ENCODE measurements at places on chromosomes 7 and 10.

DNA sequence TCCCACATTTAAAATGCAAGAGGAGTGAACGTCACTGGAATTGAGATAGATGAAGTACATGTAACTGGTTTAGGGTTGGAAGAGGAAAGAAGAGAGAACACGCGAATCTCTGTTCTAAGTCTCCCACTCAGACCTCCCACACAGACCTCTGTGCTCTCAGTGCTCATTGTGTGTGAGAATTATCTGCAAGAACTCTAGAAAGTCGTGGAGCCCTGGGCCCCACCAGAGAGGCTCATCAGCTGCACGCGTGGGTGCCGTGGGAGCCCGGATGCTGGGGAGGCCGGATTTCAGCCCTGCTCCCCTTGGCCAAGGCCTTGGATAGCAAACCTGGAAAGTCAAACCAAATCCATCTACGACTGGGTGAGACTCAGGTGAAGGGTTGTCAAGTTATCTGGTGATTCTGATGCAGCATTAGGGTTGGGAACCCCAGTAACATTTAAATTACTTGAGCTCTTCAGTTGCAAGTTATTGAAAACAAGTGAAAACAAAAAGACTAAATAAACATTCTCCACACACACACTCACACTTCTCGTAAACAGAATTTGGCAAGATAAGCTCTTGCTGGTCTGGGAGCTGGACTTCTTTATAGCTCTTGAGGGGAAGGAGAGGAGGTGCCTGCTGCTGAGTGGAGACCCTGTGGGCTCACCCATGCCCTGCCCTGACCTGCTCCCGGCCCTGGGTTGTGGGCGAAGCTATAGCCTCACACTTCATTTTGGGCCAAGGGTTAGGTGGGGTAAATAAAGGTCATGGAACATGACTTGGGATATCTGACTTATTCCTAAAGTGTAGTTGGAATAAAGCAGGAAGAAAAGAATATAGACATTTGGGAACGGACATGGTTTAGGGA, 250.3 kb downstream of the ADARB2 start:
- no peak for DNase-seq

- DNase-seq = no peak
These were observed 290.3 kb downstream of the TNS3 start for GRCh38 chr7:47291461-47292081.

DNA sequence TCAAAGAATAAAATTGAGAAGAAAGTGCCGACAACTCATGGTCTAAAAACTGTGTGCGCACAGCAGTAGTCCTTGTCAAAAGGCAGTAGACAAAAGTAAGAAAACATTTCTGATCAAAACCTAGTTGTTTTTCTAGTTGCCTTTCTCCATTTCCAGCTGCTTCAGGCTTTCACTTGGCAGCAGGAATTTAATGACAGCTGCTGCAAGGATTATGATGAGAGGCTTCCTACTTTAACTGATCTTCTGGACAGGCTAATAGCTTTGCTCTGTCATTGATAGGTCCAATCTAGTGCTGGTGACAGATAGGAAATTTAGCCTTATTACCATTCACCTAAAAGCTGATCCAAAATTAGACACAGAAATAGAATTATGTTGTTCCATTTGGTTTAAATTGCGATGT, 110.7 kb upstream of the SEMA3C start:
- DNase-seq = no peak

DNA sequence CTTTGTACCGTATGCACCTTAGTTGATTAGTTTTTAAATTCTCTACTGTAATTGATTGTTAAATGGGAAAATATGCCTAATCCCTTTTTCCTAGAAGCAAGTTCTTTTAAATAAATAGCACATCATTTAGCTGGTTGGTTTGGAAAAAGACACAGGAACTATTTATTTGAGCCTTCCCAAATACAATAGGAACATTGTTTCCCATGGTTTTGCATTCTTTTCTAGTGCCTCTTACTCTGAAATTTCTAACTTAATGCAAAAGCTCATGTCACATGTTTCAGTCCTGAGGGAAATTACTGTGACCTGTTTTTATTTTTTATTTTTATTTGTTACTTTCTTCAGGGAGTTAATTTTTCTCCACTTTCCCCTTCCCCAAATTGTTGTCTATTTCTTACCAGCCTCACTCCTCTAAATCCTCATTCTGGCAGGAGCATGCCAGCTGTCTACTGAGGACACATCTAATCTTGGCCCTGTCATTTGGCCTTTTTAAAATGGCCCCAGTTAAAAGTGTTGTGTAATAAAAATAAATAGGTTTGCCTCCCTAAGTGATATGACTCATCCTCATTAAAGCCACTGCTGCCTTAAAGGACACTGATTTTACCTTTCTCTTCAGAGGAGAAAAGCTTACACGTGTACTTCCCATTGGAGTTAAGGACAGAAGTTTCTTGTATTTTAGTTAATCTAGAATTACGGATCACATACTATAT, 94.5 kb downstream of the PPP1R3A start:
- no peak for DNase-seq

GRCh38 chr7:92781117-92781720, 55.2 kb downstream of the CDK6 start:
- no peak for DNase-seq

DNA sequence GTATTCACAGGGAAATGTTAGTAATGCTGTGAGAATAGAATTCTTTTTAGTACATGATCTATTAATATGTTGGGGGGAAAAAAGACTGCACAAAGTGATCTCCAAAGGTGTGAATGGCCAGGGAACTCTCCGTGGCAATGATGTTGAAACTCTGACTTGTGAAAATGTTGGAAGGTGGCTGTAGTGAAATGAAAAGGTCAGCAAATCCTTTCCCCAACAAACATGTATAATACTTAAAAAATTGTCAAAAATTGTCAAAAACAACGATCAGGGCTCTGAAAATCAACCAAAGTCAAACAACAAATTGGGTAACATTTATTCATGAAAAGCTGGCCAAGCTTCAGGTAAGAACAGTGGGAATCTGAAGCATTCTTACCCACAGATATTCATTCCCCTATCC, 35.5 kb downstream of the TMEM26 start:
- DNase-seq = no peak

DNA sequence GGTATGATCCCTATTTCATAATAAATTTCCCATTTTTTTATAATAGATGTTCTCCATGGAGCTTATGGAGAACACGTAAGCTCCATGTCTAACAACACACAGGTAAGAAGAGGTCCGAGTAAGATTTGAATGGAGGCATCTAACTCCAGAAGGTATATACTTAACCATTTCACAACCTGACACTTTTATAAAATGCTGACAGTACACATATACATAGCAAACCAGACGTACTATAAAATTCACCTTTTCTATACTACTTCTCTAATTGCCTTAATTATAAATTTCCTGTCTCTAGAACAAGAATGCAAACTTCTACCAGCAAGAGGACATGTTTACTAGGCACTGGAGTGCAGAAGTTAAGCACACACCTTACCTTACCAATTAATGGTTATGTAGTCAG, 151.3 kb downstream of the DGKI start:
- DNase-seq = no peak

DNA sequence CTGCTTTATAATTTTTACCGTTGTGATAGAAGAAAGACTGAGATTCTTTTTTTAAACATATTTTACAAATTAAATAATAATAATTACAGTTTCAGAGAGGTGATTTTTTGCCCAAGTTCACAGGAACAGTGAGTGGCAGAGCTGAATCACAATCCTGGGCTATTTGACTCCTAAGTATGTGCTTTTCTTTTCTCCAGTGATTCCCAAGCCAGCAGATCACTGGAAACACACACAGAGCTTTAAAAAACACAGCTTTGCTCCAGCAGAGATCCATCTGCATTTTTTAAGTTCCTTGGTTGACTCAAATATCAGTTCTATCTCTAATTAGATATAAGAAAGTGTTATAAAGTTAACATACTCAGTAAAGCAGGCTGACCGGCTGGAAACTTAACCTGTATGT, 69.0 kb downstream of the AHR start:
- DNase-seq = no peak

DNA sequence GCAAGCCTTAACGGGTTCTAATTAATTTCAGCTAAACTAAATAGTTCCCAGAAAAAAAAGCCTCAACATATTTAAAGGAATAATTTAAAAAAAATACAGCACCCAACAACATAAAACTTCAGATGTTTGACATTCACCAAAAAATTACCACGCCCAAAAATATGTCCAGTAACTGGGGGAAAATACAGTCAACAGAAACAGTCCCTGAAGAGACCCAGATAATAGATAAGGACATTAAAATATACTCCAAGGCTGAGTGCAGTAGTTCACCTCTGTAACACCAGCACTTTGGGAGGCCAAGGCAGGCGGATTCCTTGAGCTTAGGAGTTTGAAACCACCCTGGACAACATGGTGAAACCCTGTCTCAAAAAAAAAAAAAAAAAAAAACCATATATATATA, 78.0 kb downstream of the BTAF1 start:
- DNase-seq = no peak

- no peak for DNase-seq
These were observed 4.4 kb downstream of the BAG3 start for GRCh38 chr10:119655566-119656001.

- DNase-seq = no peak
These were observed 196.4 kb downstream of the FAM107B start for GRCh38 chr10:14578060-14578952.

DNA sequence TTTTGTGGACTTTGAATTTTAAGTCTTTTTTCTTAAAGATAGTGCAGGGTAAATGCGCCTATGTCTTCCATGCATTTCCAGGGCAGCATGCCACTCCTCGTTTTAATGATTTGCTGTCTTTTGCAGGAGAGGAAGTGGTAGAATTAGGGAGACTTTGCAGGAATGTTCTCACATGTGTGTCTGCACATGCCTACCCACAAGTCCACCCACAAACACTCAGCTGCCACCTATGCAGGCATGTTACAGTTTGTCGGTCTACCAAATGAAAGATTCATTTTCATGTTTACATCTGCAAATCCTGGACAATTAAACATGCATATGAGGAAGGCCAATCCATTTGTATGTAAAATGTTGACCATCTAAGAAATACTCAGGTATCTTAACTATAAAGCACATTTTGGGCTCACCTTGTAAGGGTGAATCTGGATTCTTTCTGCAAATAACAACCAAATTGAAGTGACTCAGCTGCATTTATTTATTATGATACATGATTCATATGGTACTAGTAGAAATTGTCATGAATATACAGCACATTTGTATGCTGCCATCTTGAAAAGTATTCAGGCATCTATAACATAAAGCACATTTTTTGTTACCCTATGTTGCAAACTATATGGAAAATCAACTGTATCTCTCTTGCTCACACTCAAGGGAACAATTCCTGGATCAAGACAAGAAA, 4.7 kb upstream of the TEX36 start:
- DNase-seq = no peak

GRCh38 chr7:80736371-80737125, 98.1 kb downstream of the CD36 start:
- DNase-seq = no peak

DNA sequence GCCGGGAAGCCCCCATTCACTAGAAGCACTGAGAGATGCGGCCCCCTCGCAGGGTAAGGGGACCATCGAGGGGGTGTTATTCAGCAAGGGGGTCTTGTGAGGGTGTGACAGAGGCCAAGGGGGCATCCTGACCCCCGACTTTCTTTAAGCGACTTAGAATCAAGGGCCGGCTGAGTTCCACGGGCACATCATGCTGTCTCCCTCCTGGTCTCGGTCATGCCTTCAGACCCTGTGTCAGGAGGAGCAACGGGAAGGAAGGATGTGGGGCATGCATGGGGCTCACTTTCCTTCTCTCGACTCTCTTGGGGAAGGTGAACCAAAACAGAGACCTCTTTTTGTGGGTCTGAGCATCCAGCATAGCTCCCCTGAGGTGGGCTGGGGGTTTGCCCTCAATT, 2.5 kb downstream of the ACSL5 start:
- no peak for DNase-seq

DNA sequence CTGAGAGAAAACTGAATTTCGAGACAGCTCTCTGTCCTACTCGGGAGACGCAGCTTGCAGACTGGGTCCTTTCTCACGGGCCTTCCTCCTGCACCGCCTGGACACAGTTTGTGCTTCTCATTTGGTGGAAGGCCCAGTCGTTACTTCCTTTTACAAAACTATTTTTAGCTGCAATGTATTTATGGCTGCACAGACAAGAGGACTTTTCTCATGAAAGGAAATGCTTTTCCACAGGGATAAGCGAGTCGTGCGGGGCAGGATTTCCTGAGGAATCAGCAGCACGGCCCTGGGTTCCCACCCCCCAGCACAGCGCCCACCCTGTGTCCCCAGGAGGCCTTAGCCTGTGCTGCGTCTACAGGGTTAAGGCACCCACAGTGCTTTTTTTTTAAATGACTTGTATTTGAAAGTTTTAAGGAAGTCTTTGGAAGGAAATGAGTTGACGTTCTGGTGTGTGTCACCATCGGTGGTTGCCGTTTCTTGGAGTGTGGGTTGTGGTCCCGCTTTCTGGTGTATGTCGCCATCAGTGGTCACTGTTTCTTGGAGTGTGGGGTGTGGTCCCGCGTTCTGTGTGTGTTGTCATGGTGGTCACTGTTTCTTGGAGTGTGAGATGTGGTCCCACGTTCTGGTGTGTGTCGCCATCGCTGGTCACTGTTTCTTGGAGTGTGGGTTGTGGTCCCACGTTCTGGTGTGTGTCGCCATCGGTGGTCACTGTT, 50.9 kb downstream of the INPP5A start:
- no peak for DNase-seq

DNA sequence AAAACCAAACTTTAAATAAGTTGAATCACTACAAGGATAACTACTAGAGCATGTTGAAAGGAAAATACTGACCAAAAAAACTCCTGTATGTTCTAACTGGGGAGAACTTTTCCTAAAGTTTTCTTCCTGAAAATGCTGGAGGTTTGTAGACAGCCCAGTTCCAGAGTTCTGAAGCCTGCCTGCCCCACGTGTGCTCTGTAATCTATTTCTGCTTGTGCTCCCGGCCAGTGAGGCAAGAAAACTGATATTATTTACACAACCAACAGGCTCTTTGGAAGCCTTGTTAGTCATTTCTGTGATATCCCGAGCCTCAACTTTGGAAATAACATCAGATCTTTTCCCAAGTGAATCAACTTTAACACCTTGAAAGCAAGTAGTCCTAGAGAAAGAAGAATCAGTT, 46.7 kb downstream of the ZFAND4 start:
- DNase-seq = no peak
